ENCODE measurements at places on chromosomes 3 and 15.

- no peak for DNase-seq
Observed at GRCh38 chr3:59566481-59566975, 516.7 kb upstream of the CFAP20DC start.

GRCh38 chr3:72820415-72820814 lies 27.8 kb downstream of the SHQ1 start:
- no peak for DNase-seq

DNA sequence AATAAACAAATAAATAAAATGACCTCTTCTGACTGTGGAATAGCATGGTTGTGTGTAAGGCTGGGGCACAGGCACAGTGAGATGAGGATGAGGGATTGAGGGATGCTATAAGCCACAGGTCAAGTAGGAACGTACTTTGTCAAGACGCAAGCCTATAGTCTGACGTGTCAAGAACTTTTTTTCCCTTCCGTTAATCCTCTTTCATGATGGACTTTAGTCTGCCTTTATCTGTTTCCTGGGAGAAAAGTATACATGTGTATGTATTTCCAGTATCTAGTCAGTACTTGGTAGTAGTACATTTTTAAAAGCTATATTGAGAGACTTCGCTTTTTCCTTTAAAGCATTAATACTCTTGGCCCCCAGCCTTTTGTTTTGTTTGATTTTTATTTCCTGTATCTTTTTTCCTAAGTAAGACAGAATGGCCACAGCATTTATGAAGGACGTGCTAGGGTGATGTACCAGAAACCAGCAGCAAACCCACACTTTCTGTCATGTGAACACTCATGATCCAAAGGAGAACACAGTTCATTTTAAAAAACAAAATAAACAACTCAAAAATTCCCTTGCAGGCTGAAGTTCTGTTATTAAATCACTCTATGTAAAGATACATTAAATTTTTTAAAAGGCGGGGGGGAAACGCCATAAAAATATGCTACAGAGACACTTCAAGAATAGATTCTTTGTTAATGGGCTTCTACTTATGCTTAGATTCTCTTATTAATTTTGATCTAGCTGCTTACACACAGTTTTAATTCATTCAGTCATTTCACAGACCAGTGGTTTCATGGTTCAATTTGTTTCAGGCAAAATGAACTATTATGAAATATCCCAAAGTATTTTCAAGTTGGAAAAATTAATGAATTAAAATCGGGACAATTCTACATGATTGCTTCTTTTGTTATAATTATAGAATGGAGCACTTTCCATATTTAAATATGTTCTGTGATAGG lies 114.7 kb downstream of the SNRK start:
- no peak for DNase-seq

DNA sequence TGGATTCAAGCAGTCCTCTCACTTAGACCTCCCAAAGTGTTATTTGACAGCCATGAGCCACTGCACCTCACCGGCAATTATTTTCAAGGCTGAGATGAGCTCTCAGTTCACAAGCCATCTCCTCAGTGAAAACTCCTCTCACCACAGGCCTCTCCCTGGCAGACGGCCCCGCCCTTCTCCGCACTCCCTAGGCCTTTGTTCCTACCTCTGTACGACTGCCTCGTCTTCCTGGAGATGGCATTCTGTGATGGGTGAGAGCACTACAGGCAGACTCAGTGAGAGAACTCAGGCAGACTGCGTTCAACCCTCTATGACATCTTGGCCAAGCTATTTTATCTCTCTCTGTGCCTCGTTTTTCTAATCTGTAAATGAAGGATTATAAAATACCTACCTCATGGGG lies 67.0 kb upstream of the TPM1 start:
- no peak for DNase-seq

DNA sequence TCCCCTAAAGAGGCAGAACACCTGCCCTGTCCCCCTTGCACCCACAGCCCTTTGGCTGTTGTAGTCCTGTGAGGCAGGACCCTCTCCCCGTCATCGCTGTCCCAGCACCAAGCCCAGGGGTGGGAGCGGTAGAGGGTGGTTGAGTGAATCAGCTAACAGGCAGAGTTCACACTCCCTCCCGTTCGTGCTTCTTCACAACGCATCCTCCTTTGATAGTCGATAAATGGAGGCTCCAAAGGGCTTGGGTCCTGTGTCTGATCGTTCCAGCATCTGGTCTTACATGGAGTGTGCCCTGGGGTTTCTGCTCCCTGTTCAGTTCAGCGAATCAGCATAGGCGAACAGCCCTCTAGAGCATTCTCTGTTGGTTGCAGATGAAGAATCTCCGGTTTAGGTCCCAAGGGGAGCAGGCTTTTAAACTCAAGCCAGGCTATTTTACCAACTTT lies 820 bp upstream of the HMCES start:
- DNase-seq: no peak

GRCh38 chr3:140242818-140243276 lies 307.9 kb downstream of the CLSTN2 start:
- no peak for DNase-seq

DNA sequence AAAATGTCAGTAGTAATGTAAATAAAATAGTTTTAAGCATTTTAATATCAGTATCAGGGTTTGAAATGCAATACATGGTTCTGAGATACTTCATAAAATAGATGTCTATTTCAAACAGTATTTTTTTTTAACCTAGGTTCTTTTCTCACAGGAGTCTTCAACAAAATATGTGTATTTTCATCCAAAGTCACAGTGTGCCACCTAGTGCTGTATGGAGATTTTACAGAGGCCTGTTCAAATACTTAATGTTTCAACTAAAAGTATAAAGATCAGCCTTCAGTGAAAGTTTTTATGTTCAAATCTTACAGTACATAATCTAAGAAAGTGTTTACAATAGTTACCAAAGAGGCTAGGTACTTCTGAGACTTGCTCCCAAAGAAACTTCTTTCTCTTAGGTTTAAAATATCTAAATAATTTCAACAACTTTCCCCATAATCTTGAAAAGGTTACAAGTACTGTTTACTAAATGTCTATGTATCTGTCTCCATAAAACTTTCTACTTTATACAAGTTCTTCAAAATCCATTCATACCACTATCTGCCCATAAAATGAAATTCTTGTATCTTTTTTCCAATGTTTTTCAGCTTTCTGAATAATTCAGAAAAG lies 38.3 kb downstream of the SCAPER start:
- DNase-seq: peak; percentile 50

DNA sequence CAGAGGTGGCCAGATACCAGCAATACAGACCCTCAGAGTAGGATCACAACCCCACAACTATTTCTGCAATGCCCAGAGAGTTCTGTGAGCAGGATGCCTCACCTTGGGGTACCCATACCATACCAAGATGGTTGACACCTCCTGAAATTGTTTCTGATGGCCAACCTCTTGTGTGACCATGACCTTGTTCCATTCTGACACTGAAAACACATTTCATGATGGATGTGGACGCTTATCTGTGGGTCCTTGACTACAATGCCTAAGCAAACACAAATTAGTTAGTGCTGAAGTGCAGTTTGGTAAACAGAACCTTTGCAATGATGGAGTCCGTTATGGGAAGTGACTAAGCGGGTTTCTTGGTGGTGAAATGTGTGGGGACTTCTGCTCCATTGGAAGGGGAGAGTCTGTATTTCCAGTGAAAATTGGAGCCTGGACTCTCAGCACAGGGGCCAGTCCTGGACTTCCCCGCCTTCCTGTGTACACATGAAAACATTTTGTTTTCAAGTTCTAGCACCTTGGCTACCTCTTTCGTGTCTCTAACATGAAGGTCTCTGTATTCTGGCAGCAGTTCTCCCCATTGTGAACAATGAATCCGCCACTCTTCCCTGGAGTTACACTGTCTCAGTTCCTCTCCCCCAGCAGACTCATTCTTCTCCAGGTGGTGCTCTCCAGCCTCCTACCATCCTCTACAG lies 106.2 kb downstream of the XXYLT1 start:
- no peak for DNase-seq

DNA sequence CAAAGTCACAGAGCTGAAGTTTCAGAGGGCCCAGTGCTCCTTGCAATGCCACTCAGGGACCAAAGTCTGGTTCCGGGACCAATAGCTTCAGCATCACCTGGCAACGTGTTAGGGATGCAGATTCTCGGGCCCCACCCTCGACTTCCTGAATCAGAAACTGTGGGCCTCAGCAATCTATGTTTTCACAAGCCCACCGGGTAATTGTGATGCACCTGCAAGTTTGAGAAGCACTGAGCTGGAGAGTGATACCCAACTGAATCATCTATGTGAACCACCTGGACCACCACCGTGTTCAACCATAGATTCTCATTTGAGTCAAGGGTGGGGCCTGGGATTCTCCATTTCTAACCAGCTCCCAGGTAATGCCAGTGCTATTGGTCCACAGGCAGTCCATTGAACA lies 55.7 kb downstream of the CORO2B start:
- no peak for DNase-seq

GRCh38 chr15:61653110-61653509 lies 407.1 kb downstream of the VPS13C start:
- DNase-seq: no peak

DNA sequence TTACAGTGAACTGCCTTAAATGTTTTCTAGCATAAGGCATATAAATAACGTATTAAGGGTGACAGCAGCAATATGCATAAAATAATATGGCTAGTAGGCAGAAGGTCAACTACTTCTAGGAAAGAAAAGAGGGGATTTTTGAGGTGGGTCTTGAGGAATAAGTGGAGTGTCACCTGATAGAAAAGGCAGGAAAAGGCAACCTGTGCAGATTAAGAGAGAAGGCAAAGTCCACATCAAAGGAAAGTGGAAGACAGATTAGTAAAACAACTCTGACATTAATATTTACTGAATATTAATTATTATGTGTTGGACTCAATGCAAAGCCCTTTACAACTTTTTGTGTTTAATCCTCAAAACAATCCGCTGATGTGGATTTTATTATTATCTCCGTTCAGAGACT lies 2.8 kb downstream of the THOC7 start:
- DNase-seq: no peak

- no peak for DNase-seq
Observed at GRCh38 chr3:43627360-43627759, 5.5 kb upstream of the ANO10 start.

Measured in RKO (cell line).